CD8-positive, alpha-beta memory T cell (primary cell): ENCODE measurements at places on chromosomes 3 and 15. TPM values are rescaled to one million over a fixed set of nuclear protein-coding genes. Genes with fewer than 3 reads are reported as not detected.

FMN1 gene
- total RNA-seq = 0.24 TPM

HRG gene
- total RNA-seq = not detected

LYZL4 gene
- not detected for total RNA-seq

CYP8B1 gene
- total RNA-seq = not detected

OSTN gene
- not detected for total RNA-seq

CDAN1 gene
- total RNA-seq = 24.7 TPM

CADPS gene
- not detected for total RNA-seq

CFAP100 gene
- not detected for total RNA-seq
